ENCODE measurements at places on chromosomes 3 and 15.

DNA sequence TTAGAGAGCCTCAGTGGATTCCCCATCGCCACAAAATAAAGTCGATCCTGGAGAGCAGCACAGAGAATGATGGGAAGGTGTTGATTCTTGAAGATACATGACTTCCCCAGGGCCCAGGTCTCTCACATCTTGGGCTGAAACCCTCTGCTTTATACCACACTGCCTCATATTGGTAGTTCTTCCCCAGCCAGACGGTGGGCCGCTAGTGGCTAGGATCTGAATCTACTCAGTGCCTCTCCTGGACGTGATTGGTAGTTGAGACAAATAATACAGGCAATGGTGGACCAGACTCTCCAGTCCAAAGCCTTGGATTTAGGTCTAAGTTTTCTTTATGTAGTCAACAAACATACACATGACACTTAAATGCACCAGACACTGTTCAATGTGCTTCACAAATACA, 49.7 kb downstream of the RAB11A start:
- no peak for DNase-seq

- no peak for DNase-seq
These were observed 249.9 kb upstream of the TLE3 start for GRCh38 chr15:70347321-70348225.

DNA sequence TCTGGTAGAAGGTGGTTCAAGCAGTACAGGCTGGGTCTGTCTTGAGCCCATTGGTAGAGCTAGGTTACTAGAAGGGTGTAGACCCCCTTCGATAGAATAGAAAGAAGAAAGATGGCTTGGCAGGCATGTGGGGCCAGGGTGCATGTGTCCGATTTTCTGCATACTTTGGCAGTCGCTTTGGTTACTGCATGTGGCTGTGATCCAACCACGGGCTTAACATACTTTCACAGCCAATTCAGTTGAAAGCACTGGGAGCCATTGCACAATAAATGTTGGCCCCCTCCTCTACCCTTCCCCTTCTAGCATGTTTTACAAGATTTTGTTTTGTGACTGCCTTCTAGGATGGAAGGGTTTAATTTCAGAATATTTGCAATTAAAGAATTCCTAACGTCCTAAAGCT, 7.2 kb downstream of the ARID3B start:
- no peak for DNase-seq

DNA sequence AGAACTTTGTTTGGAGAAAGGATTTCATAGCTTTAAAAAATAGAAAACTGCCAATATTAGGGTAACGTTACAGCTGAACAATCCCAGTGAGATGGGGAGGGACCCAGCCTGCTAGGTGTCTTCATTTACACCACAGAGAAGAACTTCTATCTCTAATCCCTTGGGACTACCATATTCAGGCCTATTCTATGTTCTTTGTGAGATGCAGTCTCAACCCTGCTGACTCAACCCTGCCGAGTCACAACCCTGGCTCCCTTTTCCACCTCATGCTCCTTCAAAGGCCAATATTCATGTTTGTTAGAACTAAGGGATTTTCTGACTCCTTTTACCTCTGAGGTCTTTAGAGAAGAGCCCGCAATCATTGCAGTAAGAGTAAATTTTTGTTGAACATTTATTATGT, 350.5 kb downstream of the EPHB1 start:
- DNase-seq = no peak

Data from CD4-positive, alpha-beta T cell treated with Interferon gamma for 1 hour (primary cell).